Natural killer cell (primary cell): ENCODE measurements at places on chromosomes 6 and 20.

GRCh38 chr20:60206259-60206658, 248.0 kb downstream of the CDH26 start:
- DNase-seq = no peak
- no peaks in the 10 kb centered on the region for H3K36me3 ChIP-seq
- no peak overlapping the region for H3K4me3 ChIP-seq
- H3K27me3 ChIP-seq = no peaks in the 10 kb centered on the region
- no peak overlapping the region for H3K27ac ChIP-seq
- peaks cover 10% of the 10 kb centered on the region for H3K4me1 ChIP-seq

- no peaks in the 10 kb centered on the region for H3K27me3 ChIP-seq
- DNase-seq = no peak
- H3K36me3 ChIP-seq = no peaks in the 10 kb centered on the region
- no peak overlapping the region for H3K27ac ChIP-seq
- H3K4me1 ChIP-seq = no peaks in the 10 kb centered on the region
Observed at GRCh38 chr6:54987633-54988290, 141.2 kb downstream of the FAM83B start.

DNA sequence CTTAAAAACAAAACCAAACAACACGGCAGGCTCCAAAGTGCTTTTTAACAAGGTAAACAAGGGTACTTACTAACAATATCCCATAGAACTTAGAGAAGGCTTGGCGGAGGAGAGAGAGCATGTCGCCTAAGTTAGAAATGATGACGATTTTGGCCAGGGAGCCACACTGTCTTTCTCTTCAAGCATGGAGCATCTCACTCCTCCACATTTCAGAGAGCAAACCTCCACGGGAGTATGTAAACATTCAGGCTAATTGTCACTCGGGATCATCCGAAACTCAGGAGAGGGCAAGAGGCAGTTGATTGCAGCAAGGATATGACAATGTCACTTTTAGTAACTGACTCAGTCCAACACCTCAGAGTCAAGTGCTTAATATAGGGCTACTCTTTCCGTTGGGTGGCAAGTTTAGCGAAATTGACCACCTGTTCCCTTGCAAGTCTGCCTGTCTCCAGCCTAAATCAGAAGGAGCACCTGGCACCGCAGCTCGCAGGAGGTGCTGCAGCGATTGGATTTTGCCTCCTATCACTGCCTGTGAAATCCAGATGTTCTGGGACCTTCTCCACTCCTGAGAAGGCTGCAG, 65.8 kb upstream of the RPS6KA2 start:
- no peak overlapping the region for H3K4me3 ChIP-seq
- H3K27me3 ChIP-seq = no peaks in the 10 kb centered on the region
- DNase-seq = no peak
- H3K4me1 ChIP-seq = no peaks in the 10 kb centered on the region
- H3K36me3 ChIP-seq = no peaks in the 10 kb centered on the region
- no peak overlapping the region for H3K27ac ChIP-seq

DNA sequence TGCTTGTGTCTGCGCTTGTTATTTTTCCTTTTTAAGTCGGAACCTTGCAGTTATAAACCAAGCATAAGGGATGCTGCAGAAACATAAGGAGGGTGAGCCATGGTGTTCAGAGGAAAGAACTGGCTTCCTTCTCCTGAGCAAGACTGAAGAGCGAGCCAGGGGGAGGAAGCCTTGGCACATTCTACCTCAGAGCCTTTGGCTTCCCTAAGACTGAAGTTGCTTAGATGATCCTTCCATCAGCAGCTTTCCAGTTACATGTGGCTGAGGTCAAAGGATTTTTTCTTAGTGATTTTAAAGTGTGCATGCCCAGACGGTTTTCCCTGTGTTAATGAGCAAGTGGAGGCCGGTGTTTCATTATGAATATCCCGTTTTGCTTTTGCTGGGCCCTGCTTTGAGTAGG, 363.8 kb downstream of the DOK5 start:
- no peaks in the 10 kb centered on the region for H3K4me1 ChIP-seq
- no peak for DNase-seq
- no peak overlapping the region for H3K27ac ChIP-seq

- no peak overlapping the region for H3K4me3 ChIP-seq
- peaks cover 4% of the 10 kb centered on the region for H3K27me3 ChIP-seq
- H3K36me3 ChIP-seq = no peaks in the 10 kb centered on the region
- H3K4me1 ChIP-seq = no peaks in the 10 kb centered on the region
- no peak for DNase-seq
Observed at GRCh38 chr6:28506807-28507475, 8.7 kb downstream of the GPX6 start.

- no peak for DNase-seq
- no peaks in the 10 kb centered on the region for H3K36me3 ChIP-seq
- H3K4me3 ChIP-seq = no peak within 1 kb of the TSS
- peaks cover 12% of the 10 kb centered on the region for H3K27me3 ChIP-seq
Observed at GRCh38 chr6:54846243-54846856, at the start of gene FAM83B. Gene FAM83B, plus strand, starts transcription at chr6:54846771. Its CDS starts 23,476 bp downstream, at chr6:54870247.

DNA sequence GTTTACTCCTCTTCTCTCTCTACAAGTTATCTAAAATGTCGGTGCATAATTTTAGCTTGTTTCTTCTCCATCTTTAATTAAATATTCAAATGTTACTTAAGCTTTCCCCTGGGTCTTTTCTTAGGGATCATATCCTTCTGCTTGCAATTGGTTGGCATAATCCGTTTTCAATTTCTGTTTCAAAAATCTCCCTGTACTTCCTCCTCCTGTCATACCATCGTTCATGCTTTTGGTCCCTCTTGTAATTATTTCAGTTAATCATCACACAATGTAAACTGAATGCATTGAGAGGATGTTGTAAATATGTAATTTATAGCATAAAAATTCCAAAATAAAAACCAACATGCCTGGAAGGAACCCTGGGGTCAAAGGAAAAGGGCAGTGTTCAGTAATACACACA, 189.2 kb upstream of the RAB32 start:
- no peak overlapping the region for H3K4me3 ChIP-seq
- no peak overlapping the region for H3K27ac ChIP-seq
- H3K4me1 ChIP-seq = no peaks in the 10 kb centered on the region
- no peak for DNase-seq
- no peaks in the 10 kb centered on the region for H3K36me3 ChIP-seq

DNA sequence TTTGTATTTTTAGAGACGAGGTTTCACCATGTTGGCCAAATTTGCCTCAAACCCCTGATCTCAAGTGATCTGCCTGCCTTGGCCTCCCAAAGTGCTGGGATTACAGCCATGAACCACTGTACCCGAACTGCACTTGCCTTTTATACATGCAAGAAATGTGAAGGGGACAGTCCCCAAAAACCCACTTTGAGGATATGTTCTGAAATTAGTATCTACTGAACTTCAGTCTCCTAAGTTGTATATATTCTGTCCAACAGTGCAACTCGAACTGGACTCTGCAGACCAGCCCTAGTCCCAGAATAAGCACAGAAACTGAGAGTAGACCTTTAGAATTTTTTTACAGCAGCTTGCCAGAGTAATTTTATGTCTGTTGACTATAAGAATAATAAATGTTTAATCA, 28.5 kb downstream of the BACH2 start:
- no peak for DNase-seq
- peaks cover 16% of the 10 kb centered on the region for H3K4me1 ChIP-seq
- H3K4me3 ChIP-seq = no peak overlapping the region
- H3K27me3 ChIP-seq = no peaks in the 10 kb centered on the region
- no peaks in the 10 kb centered on the region for H3K36me3 ChIP-seq

DNA sequence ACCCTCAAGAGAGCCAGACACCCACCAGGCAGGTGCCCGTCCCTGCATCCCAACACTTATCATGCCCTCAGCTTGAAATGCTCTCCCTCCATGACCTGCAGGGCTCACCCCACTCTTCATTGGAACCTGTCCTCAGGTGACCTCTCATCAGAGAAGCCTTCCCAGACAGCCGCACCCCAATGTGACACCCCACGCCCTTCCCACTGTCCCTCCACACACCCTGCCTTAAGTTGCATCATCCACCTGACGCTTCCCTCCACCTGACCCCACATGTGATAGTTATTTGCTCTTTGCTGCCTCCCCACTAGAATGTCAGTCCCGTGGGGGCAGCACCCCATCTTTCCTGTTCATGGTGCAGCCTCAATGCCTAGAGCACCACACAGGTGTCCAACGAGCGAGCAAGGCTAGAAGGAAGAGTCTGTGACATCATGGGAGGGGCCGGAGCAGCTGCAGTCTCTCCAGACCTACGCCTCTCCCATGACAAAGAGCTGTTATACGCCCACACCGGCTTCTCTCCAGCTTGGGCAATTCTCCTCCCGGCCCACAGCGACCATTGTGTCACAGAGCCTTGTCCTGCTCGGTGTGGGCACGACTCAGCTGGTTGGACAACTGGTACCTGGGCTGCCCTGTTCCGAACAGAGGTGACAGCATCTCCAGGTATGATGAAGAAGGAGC, 58.2 kb downstream of the NFATC2 start:
- H3K4me1 ChIP-seq = peaks cover 46% of the 10 kb centered on the region
- H3K27ac ChIP-seq = no peak overlapping the region

DNA sequence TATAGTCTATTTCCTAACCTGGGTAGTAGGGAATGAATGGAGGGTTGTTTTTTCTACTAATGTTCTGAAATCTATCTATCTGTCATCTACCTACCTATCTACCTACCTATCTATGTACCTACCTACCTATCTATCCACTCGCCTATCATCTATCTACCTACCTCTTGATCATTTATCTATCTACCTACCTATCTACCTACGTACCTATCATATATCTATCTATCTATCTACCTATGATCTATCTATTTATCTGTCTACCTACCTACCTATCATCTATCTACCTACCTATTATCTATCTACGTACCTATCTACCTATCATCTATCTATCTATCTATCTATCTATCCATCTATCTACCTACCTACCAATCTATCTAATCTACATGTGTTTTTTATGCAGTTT, 62.5 kb upstream of the PHACTR1 start:
- no peaks in the 10 kb centered on the region for H3K27me3 ChIP-seq
- no peak overlapping the region for H3K4me3 ChIP-seq
- no peaks in the 10 kb centered on the region for H3K36me3 ChIP-seq
- no peak overlapping the region for H3K27ac ChIP-seq
- no peaks in the 10 kb centered on the region for H3K4me1 ChIP-seq
